ENCODE measurements at places on chromosomes 7 and 10. TPM values are rescaled to one million over a fixed set of nuclear protein-coding genes. Genes with fewer than 3 reads are reported as not detected.
A peak's percentile ranks its signal among the peaks of the same experiment; 100 is the strongest.

DNA sequence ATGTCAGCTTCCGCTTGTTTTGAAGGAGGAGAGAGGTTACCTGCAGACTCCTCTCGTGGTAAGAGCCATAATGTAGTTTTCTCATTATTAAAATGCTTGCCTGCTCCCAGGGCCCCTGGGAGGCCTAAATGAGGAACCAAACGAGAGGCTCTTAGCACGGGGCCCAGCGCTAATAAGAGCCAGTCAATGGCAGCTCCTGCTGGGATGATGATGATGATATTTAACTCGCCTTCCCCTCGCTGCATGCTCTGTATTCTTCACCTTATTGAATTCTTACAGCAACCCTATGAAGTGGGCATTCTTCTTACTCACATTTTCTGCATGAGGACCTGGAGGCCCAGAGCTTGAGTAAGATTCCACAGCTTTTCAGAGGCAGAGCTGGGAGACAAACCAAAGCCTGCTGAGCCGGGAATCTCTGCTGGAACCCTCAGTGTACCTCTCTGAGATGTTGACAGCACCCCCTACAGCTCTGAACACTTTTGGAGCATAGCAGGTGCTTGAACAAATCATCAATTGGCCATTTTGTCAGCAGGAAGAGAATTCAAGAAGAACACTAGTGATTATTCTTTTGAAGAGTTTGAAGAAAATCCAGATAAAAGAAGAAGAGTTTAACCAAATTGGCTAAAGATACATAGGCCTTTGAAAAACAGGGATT lies 93.1 kb upstream of the HABP2 start:
- no peak for DNase-seq

DNA sequence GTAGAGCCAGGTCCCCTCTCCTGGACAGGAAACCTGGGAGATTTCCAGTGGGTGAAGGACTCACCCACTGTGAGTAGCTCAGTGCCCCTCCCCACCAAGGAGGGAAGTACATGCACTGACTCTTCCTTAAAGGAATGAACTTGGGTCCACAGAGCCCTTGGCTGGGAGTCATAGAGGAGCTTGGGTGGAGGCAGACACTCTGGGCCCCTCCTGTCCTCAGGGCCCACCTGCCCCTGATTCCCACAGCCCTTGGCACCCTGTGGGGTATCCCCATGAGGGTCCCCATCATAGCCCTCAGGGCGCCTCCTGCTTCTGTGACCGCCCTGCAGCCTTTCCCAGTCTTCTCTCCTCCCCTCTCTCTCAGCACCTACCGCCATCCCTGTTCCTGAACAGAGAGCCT lies 3.7 kb downstream of the EN2 start:
- DNase-seq = no peak

- DNase-seq = no peak
Observed at GRCh38 chr10:121459622-121460453, 138.4 kb downstream of the FGFR2 start.

GRCh38 chr7:875476-876076 lies 778 bp upstream of the GET4 start:
- DNase-seq = no peak

GRCh38 chr7:17523813-17524739 lies 225.6 kb downstream of the AHR start:
- DNase-seq = no peak

GRCh38 chr10:62231805-62232204 lies 36.8 kb downstream of the RTKN2 start:
- DNase-seq = no peak

Gene NEUROG3
- not detected for total RNA-seq

DNA sequence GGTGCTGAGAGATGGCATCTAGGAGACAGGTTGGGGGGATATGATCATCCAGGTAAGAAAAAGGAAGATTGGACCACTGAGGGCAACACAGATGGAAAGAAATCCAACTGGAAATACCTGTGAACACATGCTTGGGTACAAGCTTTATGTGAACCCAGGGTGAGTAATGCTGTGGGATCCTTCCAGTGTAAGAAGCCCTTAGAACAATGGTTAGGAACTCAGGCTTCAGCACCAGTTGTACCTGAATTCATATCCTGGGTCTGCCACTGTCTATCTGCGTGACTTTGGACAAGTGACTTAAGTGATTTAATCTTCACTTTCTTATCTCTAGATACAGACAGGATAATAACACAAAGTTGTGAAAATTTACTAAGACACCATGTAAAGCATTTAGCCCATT lies 131.0 kb downstream of the ST7 start:
- no peak for DNase-seq

DNA sequence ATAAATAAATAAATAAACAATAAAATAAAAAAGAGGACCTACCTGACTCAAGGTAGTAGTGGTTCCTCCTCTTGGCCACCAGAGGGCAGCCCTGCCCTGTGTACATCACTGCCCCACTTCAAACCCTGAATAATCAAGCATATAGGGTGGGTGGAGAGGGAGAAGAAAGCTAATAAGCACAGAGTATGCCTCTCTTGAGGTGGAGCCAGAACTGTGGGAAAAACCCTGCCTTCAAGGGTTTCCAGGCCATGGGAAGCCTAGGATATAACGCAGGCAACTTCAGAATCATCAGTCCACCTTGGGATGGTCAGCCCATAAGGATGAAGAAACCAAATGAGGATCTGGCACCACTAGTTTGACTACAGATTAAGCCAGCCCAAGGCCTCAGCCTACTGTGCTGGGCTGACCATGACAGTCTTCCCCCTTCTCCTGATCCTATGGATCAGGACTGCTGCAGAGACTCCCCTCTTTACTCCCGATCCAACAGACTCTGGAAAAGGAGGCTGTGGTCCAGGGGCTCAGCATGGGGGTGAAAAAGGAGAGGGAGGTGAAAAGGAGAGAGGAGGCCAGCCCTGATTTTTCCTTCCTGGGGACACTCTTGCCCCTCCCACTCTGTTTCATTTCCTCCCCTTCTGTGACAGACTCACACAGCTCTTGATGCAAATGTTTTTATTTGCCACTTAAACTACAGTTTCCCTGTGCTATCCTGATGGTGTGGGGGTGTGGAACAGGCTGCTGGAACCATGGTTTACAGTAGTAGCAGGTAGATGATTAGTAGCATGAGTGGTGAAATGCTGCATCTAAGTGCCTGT lies 10.1 kb downstream of the AVPI1 start:
- DNase-seq = peak; percentile 50

Gene SPDYE8
- not detected for total RNA-seq

GRCh38 chr7:94384315-94384714 lies 10.4 kb upstream of the COL1A2 start:
- DNase-seq = no peak
